ENCODE measurements at places on chromosomes 12 and 14.

GRCh38 chr14:67666750-67667449, 7.5 kb downstream of the VTI1B start:
- no peak for DNase-seq

GRCh38 chr12:5264006-5264405, 167.9 kb upstream of the NTF3 start:
- DNase-seq = no peak

GRCh38 chr14:56902385-56902784, 92.1 kb upstream of the OTX2 start:
- DNase-seq = no peak

- DNase-seq = no peak
Observed at GRCh38 chr12:54016478-54016964, 7.7 kb downstream of the HOXC8 start.

DNA sequence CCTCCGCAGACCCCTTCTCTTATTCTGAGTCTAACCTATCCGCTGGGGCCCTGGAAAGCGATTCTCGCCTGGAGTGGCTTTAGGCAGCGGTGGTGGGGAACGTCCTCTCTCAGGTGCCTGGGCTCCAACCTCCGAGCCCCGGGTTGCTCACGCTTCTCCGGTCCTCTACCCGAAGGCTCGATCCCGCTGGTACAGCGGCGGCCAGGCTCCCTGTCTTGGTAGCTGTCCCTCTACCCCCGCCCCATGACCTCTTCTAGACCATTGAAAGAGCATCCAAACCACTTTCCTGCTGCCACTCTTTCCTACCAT, 505 bp upstream of the HEBP1 start:
- DNase-seq = no peak
